CD14-positive monocyte (primary cell): ENCODE measurements at places on chromosomes 3 and 15.

DNA sequence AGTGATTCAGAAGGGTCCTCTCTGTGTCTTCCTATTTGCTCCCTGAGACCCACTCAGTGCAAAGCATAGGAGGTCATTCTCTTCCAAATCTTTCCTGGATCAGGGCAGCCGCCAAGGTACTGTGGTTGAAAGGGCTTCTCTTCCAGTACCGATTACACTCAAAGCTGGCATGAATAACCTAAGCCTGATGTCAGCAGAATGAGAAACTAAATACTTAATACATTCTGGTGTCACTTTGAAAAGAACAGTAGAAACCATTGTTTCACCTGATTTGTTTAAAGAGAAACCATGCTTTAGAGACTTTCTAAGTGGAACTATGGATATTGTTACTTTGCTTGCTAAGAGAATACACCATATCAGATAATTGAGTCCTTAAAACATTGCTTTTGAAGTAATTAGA lies 50.2 kb downstream of the PDHB start:
- no peak overlapping the region for H3K4me3 ChIP-seq
- H3K4me1 ChIP-seq, result no peaks in the 10 kb centered on the region
- peaks cover 38% of the 10 kb centered on the region for H3K36me3 ChIP-seq
- no peak overlapping the region for H3K27ac ChIP-seq

DNA sequence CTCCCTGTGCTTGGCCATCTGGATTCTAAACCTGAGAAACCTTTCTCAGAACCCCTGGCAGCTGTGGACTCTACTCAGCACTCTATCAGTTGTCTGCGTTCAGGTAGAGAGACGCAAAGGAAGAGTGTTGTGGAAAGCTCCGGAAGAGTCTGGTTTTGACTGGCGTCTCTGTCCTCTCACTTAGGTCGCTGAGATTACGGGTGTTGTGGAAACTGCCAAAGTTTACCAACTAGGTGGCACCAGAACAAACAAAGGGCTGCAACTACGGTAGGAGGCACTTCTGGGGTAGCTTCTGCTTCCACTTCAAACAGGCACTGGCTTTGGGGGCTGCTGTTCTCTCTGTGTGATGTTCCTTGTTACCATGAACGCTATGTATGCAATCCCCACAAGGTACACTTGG lies 19.2 kb upstream of the ITPKA start:
- H3K4me3 ChIP-seq, result no peak overlapping the region
- H3K27ac ChIP-seq, result no peak overlapping the region
- peaks cover 84% of the 10 kb centered on the region for H3K36me3 ChIP-seq
- H3K4me1 ChIP-seq, result peaks cover 12% of the 10 kb centered on the region
- H3K27me3 ChIP-seq, result no peaks in the 10 kb centered on the region

GRCh38 chr3:40079203-40079846 lies 230.2 kb upstream of the EIF1B start:
- H3K27ac ChIP-seq, result no peak overlapping the region
- H3K27me3 ChIP-seq, result no peaks in the 10 kb centered on the region
- no peaks in the 10 kb centered on the region for H3K36me3 ChIP-seq
- H3K4me3 ChIP-seq, result no peak overlapping the region
- H3K4me1 ChIP-seq, result no peaks in the 10 kb centered on the region

GRCh38 chr3:145900056-145900829 lies 260.7 kb downstream of the PLOD2 start:
- no peaks in the 10 kb centered on the region for H3K27me3 ChIP-seq
- no peak overlapping the region for H3K4me3 ChIP-seq
- no peaks in the 10 kb centered on the region for H3K4me1 ChIP-seq
- no peaks in the 10 kb centered on the region for H3K36me3 ChIP-seq
- no peak for DNase-seq
- H3K27ac ChIP-seq, result no peak overlapping the region

DNA sequence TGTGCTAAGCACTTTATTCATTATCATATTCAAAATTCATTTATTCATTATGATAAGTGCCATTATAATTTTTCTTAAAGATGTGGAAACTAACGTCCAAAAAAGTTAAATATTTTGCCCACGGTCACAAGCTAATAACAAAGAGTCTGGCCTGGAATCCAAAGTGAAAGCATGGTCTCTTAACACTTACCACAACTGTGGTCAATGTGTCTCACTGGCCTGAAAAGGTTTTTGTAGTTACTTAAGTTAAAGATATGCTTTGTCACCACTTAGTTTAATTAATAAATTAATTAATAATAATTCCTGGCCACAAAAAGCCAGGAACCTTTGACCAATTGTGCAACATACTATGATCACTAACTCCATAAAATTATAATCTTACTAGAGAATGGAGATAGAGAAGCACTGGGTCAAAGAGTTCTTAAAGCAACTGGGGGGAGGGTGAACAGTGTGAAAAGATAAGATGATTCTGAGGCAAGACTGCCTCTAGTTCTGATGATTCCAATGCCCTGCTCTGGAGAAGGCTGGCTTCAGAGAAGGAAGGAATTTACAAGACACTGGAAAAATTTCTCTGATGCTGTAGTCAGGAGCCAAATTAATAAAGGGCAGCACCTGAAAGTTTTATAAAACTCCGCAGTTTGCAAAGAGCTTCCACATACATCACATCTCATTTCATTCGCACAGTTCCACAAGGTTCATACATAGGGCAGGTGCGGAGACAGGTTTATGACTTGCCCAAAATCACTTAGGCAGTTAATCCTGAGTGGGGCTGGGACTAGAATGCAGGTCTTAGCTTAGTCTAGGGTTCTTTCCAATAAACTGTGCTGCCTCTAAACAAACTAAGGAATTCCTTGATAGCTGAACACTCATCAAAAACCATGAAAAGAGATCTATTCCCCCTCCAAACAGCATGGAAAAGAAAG lies 32.5 kb downstream of the NPTN start:
- H3K27me3 ChIP-seq, result no peaks in the 10 kb centered on the region
- no peak overlapping the region for H3K4me3 ChIP-seq
- H3K27ac ChIP-seq, result no peak overlapping the region

DNA sequence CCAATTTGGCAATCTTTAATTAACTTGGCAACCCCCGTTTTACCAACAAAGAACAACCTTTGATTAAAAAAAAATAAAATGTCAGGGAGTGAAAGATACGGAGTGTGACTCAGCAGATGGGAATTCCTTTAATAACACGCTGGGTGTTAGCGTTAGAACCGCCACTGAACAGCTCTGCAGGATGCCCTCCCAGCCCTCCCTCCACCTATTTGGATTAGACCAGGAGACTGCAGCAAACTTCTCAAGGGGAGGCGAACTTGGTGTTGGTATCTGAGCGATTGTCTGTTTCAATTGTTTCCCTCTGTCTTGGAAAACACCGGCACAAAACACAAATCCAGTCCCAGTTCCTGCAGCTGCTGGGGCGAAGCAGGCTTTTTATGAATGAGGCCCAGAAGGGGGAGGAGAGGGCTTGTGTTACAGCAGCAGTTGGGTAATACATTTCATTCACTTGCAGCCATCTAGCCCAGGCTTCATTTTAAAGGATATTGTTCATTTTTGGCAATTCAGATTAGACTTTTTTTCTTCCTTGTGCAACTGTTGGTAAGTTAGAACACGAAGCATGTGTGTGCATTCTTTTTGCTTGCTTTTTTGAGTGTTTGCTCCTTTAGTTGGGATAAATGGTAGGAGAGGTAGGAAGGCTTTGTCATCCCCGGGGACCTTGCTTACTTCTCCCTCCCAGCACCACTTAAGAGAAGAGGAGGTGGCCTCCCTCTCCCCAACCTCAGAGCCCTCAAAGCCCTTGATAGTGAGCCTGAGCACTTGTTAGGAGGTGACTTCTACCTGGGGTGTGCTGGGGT lies 152.3 kb downstream of the IGF1R start:
- H3K36me3 ChIP-seq, result no peaks in the 10 kb centered on the region
- H3K27me3 ChIP-seq, result no peaks in the 10 kb centered on the region
- no peak overlapping the region for H3K4me3 ChIP-seq

DNA sequence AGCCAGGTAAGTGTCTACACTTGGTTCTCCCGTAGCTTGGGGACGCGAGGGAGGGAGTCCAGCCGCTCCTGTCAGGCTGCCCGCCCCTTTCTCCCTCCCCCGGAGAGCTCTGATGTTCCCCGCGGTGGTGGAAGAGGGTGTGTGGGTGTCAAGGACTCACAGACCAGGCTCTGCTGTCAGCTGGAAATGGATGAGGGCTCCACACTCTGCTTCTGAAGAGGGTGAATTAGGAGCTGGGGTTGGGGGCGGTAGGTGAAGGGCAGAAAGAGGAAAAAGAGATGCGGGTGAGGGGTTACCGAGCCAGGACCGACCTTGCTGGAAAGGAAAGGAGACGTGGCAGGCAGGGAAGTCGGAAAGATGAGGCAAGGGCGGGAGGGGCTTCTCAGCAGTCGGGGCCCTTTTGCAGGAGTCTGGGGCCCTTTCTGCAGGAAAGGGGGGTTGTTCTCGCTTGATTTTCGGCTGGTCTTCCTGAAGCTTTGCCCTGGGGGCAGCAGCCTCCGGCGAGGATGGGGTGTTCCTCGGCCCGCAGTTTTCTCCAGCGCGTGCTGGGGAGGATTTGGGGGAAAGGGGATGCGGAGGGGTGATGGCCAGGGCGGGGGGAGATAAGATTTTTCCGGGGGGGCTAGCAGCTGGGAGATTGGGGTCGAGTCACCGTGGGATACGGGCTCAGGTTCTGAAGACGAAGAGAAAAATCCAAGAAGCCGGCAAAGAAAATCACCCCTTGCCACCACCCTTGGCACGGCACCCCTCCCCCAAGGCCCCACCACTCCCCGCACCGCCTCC lies 602 bp upstream of the BAHD1 start:
- peak overlapping the region; percentile 0 for H3K27ac ChIP-seq
- DNase-seq, result peak; percentile 20
- no peaks in the 10 kb centered on the region for H3K36me3 ChIP-seq
- peak overlapping the region; percentile 84 for H3K4me3 ChIP-seq
- H3K27me3 ChIP-seq, result peaks cover 36% of the 10 kb centered on the region
- peaks cover 28% of the 10 kb centered on the region for H3K4me1 ChIP-seq

DNA sequence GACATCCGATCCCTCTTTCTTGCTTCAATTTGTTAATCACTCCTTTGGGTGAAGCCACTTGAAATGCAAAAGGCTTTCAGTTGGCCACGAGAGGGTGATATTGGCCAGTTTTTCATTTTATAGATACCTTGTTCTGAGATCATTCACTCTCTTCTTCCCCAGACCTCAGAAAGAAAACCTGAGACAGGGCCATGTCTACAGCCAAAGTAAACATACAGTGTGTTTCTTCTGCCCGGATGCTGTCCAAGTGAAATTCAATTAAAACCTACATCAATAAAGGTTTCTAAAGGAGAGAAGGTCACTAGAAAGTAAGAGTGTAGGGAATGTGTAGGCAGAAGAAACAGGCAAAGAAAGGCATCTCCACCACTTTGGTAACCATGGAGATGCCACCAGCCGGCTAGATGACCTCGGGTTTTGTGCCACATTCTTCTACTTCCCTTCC lies 39.5 kb upstream of the FMN1 start:
- DNase-seq, result no peak
- H3K27ac ChIP-seq, result no peak overlapping the region
- H3K4me3 ChIP-seq, result no peak overlapping the region
- H3K27me3 ChIP-seq, result no peaks in the 10 kb centered on the region
- no peaks in the 10 kb centered on the region for H3K36me3 ChIP-seq

GRCh38 chr3:171556574-171557145 lies 96.5 kb upstream of the TNIK start:
- H3K36me3 ChIP-seq, result no peaks in the 10 kb centered on the region
- H3K4me1 ChIP-seq, result peaks cover 31% of the 10 kb centered on the region
- H3K27me3 ChIP-seq, result no peaks in the 10 kb centered on the region
- no peak for DNase-seq

GRCh38 chr3:69868841-69869420 lies 129.7 kb downstream of the MITF start:
- no peak overlapping the region for H3K27ac ChIP-seq
- H3K36me3 ChIP-seq, result no peaks in the 10 kb centered on the region
- H3K4me3 ChIP-seq, result no peak overlapping the region
- H3K27me3 ChIP-seq, result no peaks in the 10 kb centered on the region

- H3K27ac ChIP-seq, result no peak overlapping the region
- peaks cover 58% of the 10 kb centered on the region for H3K36me3 ChIP-seq
- DNase-seq, result no peak
- H3K4me1 ChIP-seq, result no peaks in the 10 kb centered on the region
- no peak overlapping the region for H3K4me3 ChIP-seq
Measured at GRCh38 chr3:119918992-119919933, 137.4 kb downstream of the NR1I2 start.

- no peak overlapping the region for H3K4me3 ChIP-seq
- H3K36me3 ChIP-seq, result no peaks in the 10 kb centered on the region
- no peak for DNase-seq
- no peak overlapping the region for H3K27ac ChIP-seq
- H3K27me3 ChIP-seq, result no peaks in the 10 kb centered on the region
Measured at GRCh38 chr3:98855806-98856400, 45.6 kb downstream of the DCBLD2 start.

- H3K27ac ChIP-seq, result no peak overlapping the region
- H3K36me3 ChIP-seq, result no peaks in the 10 kb centered on the region
- DNase-seq, result no peak
- peaks cover 5% of the 10 kb centered on the region for H3K4me1 ChIP-seq
Measured at GRCh38 chr3:107235193-107235927, 141.9 kb upstream of the CCDC54 start.

GRCh38 chr3:123098426-123099330 lies 31.9 kb downstream of the PDIA5 start:
- peaks cover 90% of the 10 kb centered on the region for H3K36me3 ChIP-seq
- no peaks in the 10 kb centered on the region for H3K27me3 ChIP-seq
- no peak overlapping the region for H3K4me3 ChIP-seq
- no peak overlapping the region for H3K27ac ChIP-seq
- H3K4me1 ChIP-seq, result no peaks in the 10 kb centered on the region

- no peaks in the 10 kb centered on the region for H3K4me1 ChIP-seq
- no peak overlapping the region for H3K27ac ChIP-seq
- H3K27me3 ChIP-seq, result no peaks in the 10 kb centered on the region
- DNase-seq, result no peak
Measured at GRCh38 chr3:156761007-156761406, 65.1 kb upstream of the LEKR1 start.

DNA sequence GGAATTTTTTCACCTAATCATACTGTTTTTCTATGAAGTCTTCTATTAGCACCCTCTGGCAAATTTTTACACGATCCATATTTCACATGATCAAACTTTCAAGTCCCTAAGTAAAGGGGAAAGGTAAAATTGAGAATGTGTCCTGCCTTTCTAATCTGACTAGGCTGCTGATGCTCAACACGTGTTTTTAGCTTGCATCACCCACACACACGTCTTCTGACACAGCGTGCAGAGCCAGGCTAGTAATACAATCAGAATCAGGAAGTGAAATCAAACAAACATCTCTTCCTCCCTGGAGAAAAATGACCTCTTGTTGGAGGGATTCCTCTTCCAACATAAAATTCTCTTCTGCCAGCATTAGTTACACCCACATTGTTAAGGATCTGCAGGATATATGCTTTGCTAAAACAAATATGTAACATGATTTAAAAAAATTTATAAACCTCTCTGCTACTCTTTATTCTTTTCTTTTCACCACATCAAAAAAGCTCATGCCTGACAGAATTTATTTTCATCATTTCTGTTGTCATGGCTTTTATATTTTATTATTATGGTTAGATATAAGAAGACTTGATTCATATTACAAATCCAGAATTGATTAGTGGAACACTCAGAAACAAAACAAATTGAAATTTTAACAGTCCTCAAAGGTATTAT lies 122.4 kb downstream of the RAP2B start:
- peak; percentile 91 for DNase-seq
- H3K4me3 ChIP-seq, result no peak overlapping the region
- peaks cover 35% of the 10 kb centered on the region for H3K4me1 ChIP-seq
- no peaks in the 10 kb centered on the region for H3K36me3 ChIP-seq
- H3K27me3 ChIP-seq, result no peaks in the 10 kb centered on the region

- no peak overlapping the region for H3K4me3 ChIP-seq
- peaks cover 95% of the 10 kb centered on the region for H3K4me1 ChIP-seq
- H3K36me3 ChIP-seq, result no peaks in the 10 kb centered on the region
Measured at GRCh38 chr3:129228891-129229585, 20.4 kb upstream of the COPG1 start.

GRCh38 chr3:10116138-10116460 lies 624 bp downstream of the BRK1 start:
- H3K27me3 ChIP-seq, result no peaks in the 10 kb centered on the region
- H3K4me1 ChIP-seq, result peaks cover 21% of the 10 kb centered on the region
- peaks cover 18% of the 10 kb centered on the region for H3K36me3 ChIP-seq
